ENCODE measurements at places on chromosomes 6 and 20.

DNA sequence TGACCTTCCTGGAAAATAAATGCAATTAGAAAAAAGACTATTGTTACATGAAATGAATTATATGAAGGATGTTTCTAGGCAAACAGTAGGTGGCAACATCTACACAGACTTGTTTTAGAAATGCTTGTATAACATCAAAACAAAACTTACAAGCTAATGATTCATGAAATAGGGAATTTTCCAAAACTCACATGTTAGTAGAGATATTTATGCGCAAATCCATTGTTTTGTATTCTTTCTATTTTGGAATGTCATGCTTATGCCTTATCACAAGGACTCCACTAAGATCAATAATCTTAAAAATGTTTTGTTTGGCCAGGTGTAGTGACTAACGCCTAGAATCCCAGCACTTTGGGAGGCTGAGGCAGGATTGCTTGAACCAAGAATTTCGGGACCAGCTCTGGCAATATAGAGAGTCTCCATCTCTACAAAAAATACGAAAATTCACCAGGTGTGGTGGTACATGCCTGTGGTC, 32.3 kb upstream of the LGSN start:
- no peak for DNase-seq

- DNase-seq: peak; percentile 52
Observed at GRCh38 chr6:44096612-44097011, 30.6 kb downstream of the MRPL14 start.

GRCh38 chr6:39166189-39166911, 51.4 kb upstream of the SAYSD1 start:
- DNase-seq: peak; percentile 60

DNA sequence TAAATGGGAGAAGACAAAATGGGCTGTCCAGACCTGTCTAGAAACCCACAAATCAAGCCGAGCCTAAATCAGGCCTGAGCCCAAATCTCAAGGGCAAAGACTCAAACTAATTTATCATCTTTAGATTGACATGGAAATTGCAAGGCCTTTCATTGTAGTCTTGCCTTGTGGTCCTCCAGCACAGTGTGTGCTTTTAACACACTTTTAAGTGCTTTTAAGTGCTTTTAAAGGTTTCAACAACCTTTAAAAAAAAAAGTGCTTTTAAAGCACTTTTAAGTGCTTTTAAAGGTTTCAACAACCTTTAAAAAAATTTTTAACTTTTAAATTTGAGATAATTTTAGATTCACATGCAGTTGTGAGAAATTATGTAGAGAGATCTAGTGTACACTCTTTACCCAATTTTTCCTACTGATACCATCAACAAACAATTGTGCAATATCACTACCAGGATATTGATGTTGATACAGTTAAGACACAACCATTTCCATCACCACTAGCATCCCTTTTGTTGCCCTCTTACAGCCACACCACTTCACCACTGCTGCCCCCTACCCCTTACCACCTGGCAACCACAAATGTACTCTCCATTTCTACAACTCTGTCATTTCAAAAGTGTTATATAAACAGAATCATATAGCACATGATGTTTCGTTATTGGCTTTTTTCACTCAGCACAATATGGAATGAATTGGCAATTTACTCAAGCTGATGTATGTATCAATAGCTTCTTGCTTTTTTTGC, 23.1 kb upstream of the DCBLD1 start:
- no peak for DNase-seq

DNA sequence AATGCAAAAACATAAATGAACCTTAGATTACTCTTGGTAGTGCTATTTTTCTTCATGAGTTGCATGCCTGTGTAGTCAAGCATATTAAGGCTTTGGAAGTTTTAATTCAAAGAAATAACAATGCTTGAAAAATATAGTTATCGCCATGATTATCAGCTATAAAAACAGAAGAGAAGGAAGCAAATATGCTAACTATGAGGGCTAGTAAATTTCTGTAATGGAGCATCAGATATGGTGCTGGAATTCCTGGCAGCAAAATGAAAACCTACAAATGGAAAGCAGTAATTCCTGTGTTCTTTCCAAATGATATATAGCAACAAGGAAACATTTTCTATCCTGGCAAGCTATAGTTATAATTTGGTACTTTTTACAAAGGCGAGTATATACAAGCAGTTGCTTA, 29.7 kb downstream of the DOP1A start:
- DNase-seq: no peak

GRCh38 chr6:6645261-6645917, 56.9 kb downstream of the LY86 start:
- DNase-seq: no peak

- DNase-seq: no peak
Observed at GRCh38 chr6:122372647-122373046, 26.8 kb upstream of the HSF2 start.
